ENCODE measurements at places on chromosomes 2 and 18.

GRCh38 chr18:61935362-61935761, 42.6 kb upstream of the RNF152 start:
- DNase-seq = no peak

- DNase-seq = no peak
Observed at GRCh38 chr2:154549869-154550268, 148.6 kb upstream of the KCNJ3 start.

DNA sequence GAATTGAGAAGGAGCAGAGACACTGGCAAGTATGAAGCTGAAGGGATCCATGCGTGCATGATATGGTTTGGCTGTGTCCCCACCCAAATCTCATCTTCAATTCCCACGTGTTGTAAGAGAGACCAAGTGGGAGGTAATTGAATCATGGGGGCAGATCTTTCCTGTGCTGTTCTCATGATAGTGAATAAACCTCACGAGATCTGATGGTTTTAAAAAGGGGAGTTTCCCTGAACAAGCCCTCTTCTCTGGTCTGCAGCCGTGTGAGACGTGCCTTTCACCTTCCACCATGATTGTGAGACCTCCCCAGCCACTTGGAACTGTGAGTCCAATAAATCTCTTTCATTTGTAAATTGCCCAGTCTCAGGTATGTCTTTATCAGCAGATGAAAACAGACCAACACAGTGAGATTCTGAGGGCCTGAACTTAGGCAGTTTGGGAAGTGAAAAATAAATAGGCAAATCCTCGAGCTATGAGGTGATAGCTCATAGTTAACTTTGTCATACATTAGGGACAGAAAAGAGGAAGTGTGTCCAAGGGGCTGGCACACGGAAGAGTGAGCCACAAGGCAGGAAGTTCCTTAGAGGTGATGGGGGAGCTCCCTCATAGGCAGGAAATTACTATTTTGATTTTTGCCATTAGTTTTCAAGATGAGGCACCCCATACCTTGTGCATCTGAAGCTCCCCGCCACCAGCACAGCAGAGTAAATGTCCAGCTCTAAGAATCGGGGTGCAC, 658.8 kb upstream of the ID2 start:
- DNase-seq = no peak

DNA sequence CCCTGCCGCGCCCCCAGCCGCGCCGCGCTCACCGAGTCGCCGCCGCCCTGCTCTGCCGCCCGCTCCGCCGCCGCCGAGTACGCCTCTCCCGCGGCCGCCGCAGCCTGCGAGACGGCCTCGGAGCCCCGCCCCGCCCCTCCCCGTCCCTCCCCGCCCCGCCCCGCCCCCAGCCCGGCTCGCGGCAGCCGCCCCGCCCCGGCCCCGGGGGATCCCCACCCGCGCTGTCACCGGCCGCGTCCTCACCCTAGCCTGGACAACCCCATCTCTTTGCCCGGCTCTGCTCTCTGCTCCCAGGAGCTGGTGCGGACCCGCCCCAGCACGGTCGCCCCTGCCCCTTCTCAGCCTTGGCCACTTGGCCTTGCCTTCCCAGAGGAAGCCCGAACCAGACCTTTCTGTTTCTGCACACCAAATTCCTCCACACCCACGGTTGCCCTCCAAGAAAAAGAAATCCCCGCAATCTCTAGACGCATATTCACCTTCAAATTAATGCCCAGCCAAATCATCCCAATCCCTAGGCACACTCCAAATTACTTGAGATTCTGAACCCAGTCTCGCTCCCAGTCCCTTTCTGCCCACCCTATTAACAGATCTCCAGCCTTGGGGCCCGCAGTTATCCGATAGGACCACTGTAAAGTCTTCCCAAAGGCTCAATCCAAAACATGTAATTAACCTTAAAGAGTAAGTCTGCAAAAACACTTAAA, at the start of gene CYRIA:
CYRIA (minus strand) TSS at position 87 of the 701 bp plus-strand sequence. CDS start 77,715 bp downstream, outside the sequence.
- DNase-seq = peak; percentile 26

DNA sequence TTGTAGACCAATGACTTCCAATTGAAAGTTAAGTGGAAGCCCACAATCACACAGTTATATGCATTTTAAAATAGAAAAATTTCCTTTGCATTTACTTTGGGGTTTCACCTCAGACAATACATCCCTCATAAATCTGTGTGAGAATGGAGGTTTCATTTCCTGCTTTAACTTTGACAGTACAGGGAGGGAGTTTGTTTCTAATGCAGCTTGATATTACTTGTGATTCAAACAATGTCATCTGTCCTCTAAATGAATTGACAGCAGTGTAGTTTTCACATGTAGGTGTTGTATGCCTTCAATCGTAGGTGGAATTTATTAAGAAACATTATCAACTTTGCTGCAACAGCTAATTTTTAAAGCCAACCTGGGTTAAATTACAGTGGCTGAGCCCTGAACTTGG, 75.2 kb downstream of the TMEFF2 start:
- no peak for DNase-seq

GRCh38 chr2:205411558-205411957, 270.7 kb upstream of the NRP2 start:
- no peak for DNase-seq

GRCh38 chr2:21412944-21413443, 289.2 kb downstream of the TDRD15 start:
- no peak for DNase-seq

GRCh38 chr2:241893265-241893664, 23.7 kb downstream of the RTP5 start:
- no peak for DNase-seq

DNA sequence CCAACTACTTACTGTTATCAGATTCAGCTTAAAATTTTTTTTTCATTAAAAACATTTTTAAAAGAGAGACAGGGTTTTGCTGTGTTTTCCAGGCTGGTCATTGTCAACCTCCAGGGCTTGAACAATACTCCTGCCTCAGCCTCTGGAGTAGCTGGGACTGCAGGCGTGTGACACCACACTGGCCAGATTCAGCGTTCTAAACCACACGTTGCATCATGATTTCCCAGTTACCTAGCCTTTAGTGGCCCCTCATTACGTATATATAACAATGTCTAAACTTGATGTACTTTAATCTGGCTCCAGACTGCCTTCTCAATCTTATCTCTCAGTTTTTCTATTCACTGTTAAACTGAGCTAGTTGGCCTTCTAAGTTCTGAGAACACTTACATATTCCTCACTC, 89.6 kb downstream of the COMMD1 start:
- no peak for DNase-seq

GRCh38 chr2:144971786-144972335, 451.9 kb upstream of the ZEB2 start:
- no peak for DNase-seq

DNA sequence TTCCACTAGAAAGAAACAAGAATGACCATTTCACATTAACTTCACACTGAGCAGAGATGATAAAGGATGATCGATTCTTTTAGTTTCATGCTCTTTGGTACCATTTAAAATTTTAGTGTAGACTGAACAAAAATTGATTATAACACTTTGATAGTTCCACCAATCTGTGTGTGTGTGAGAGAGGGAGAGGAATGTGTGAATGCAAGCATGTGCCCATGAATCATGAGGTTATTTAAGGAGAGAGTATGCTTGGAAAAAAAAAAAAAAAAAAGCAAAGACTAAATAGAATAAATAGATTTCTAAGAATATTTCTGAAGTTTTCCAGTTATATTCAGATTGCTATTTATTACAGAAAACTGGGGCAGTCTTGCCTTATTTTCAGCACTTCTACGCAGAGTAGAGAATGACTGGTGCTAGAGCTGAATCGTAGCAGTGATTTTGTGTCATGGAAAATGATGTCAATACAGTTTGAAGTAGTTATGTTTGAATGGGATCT, 900.8 kb downstream of the SLC4A3 start:
- no peak for DNase-seq

- no peak for DNase-seq
Observed at GRCh38 chr18:5513947-5514346, 29.9 kb downstream of the EPB41L3 start.

DNA sequence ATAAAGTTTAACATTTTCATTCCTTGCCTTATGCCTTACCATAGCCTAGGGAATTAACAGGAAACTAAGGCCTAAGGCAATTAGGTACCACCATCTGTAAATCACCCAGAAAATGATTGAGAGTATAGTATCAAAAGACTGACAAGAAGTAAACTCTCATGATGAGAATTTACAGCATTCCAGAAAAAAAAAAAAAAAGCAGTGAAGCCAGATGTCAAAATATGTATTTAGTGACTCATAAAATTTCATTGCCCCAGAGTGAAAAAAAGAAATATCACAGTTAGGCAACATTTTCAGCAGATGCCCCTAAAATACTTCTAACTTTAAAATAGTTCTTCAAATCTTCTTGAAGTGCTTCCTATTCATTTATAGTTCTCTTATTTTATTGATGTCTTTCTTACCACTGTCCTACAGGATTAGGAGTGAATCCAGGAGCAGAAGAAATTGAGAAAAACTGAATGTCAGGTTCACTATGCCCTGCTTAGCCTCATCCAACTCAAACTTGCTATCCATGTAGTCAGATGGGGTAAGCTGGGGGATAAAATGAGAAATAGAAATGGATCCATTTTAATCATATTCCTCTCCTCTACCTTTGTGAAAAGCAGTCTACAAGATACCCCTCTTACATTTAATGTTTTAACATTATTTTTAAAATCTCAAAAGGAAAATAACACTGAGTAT, 57.3 kb upstream of the TANK start:
- DNase-seq = no peak

- no peak for DNase-seq
Observed at GRCh38 chr18:23238152-23238531, 102.9 kb downstream of the CABLES1 start.

Data from stimulated activated CD4-positive, alpha-beta T cell treated with anti-CD3 and anti-CD28 coated beads, TNF-alpha, amount 100 ng/mL, for 4 hours (primary cell).